ENCODE measurements at places on chromosomes 4 and X. TPM values are rescaled to one million over a fixed set of nuclear protein-coding genes. Genes with fewer than 3 reads are reported as not detected.

TMPRSS11B gene
- 0.37 TPM for polyA plus RNA-seq

ADH4 gene
- polyA plus RNA-seq: 0.86 TPM

- DNase-seq: no peak
These were observed 53.0 kb upstream of the RPS6KA6 start for GRCh38 chrX:84240848-84241565.

- DNase-seq: no peak
These were observed 50.2 kb upstream of the SPRY1 start for GRCh38 chr4:123346330-123346940.

GRCh38 chrX:153688911-153689590 lies 1.3 kb downstream of the SLC6A8 start:
- no peak for DNase-seq

DNA sequence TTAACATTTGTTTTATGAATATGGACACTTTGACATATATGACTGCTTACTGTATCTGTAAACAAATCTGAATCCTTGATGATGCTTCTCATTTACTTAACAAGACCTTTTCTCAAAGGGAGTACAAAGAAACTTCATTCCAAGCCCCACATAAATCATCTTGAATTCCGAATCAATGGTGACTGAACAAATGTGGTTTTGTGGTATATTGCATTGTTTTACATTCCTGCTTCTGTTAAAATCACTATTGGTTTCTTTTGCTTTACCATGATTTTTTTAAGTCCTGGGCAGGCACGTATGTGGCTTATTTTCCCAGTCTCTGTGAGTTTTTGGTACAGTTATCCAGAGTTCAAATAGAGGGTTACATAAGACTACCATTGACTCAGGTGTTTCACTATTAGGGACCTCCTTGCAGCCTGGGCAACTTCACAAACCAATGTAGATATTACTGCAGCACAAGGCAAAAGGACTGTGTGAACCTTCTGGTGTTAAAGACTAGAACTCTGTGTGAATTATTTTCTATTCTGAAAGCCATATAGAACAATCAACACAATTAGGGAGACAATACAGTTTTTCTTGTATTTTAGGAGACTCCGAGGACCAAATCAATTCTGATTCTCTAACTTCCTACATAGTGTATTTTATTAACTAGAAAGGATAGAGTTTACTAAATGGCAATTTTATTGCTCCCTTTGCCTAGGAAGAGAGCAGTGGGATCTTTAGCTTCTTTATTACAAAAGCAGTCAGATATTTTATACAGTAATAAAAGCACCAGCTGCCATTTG lies 196.4 kb downstream of the GALNTL6 start:
- DNase-seq: no peak

Measured in testis (tissue), 5 donors.